Prostate gland (tissue), 2 donors: ENCODE measurements at places on chromosomes 7 and 10. TPM values are rescaled to one million over a fixed set of nuclear protein-coding genes. Genes with fewer than 3 reads are reported as not detected.
A peak's percentile ranks its signal among the peaks of the same experiment; 100 is the strongest.

The OPN4 gene
- total RNA-seq = not detected

The FAM25C gene
- not detected for total RNA-seq

The CCDC3 gene
- 41.8 TPM for total RNA-seq

The C7orf33 gene
- total RNA-seq = not detected

The NUDT13 gene
- total RNA-seq = 0.97 TPM

The SPDYE8 gene
- total RNA-seq = not detected

The CPA4 gene
- not detected for total RNA-seq

The ITGB8 gene
- total RNA-seq = 99.5 TPM

The PDE6C gene
- total RNA-seq = not detected

The POLR3A gene
- 18.7 TPM for total RNA-seq

The GIMAP4 gene
- 11.0 TPM for total RNA-seq

The AMZ1 gene
- not detected for total RNA-seq

GRCh38 chr7:134368851-134369544, 52.3 kb upstream of the SLC35B4 start:
- DNase-seq = peak; percentile 49
- no peak overlapping the region for H3K27ac ChIP-seq
- H3K36me3 ChIP-seq = no peaks in the 10 kb centered on the region
- no peaks in the 10 kb centered on the region for H3K27me3 ChIP-seq

GRCh38 chr7:111741811-111742240, 179.5 kb upstream of the IMMP2L start:
- H3K27me3 ChIP-seq = no peaks in the 10 kb centered on the region
- peaks cover 4% of the 10 kb centered on the region for H3K4me1 ChIP-seq
- DNase-seq = peak; percentile 65
- H3K27ac ChIP-seq = no peak overlapping the region
- no peaks in the 10 kb centered on the region for H3K36me3 ChIP-seq

GRCh38 chr7:12322284-12322902, 81.3 kb downstream of the VWDE start:
- no peaks in the 10 kb centered on the region for H3K27me3 ChIP-seq
- DNase-seq = no peak
- no peak overlapping the region for H3K4me3 ChIP-seq
- H3K27ac ChIP-seq = no peak overlapping the region

DNA sequence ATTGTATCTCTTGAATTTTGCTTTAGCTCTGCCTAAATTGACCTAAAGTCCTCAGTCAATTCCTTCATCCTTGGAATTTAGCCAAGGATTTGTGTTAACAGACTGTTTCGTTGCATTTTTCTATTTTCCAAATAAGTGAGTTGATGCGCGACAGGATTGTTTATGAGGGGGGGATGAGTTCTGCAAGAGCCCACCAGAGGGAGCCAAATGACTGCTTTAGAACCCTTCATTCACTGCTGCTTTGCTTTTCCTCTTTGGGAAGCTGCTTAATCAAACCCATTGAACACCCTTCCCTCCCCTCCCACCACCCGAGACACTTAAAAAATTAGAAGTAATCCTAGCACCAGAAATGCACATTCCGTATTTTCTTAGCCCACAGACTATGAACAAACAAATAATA, 33.7 kb upstream of the PTF1A start:
- no peak overlapping the region for H3K27ac ChIP-seq
- H3K4me1 ChIP-seq = no peaks in the 10 kb centered on the region
- no peaks in the 10 kb centered on the region for H3K27me3 ChIP-seq
- DNase-seq = peak; percentile 19

- H3K36me3 ChIP-seq = no peaks in the 10 kb centered on the region
- peak; percentile 70 for DNase-seq
- peak within 1 kb of the TSS; percentile 72 for H3K27ac ChIP-seq
- no peaks in the 10 kb centered on the region for H3K4me1 ChIP-seq
Observed at GRCh38 chr10:100009793-100010676, at the start of gene DNMBP. DNMBP (minus strand) TSS chr10:100009947; CDS start chr10:99972124, 37,823 bp downstream.

DNA sequence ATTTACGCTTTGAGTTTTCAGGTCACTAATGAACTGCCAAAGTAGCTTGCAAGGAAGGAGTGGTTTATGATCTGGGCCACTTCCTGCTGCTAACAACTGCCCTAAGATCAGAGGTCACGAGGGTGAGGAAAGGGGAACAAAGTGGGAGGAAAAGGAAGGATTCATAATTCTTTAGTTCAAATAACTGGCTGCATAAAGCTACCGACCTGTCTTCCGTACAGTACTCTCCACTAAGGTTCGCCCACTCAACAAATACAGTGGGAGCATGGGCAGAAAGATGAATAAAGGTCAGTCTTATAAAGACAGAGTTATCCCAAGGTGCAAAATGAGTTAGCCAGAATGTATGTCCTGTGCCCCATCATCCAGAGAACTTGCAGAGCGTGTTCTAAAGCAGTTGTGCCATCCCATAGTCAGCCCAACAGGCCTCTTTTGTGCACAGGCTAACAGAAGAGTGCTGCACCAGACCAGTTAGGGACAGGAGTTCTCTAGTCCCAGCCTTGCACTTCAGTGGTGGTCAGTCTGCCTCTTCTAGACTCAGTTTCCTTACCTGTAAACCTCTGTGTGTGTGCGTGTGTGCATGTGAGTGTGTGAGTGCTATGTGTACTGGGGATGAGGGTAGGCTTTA, 65.9 kb downstream of the CREB3L2 start:
- no peak overlapping the region for H3K27ac ChIP-seq
- no peaks in the 10 kb centered on the region for H3K27me3 ChIP-seq
- no peak overlapping the region for H3K4me3 ChIP-seq
- DNase-seq = no peak
- H3K36me3 ChIP-seq = no peaks in the 10 kb centered on the region
- peaks cover 6% of the 10 kb centered on the region for H3K4me1 ChIP-seq

DNA sequence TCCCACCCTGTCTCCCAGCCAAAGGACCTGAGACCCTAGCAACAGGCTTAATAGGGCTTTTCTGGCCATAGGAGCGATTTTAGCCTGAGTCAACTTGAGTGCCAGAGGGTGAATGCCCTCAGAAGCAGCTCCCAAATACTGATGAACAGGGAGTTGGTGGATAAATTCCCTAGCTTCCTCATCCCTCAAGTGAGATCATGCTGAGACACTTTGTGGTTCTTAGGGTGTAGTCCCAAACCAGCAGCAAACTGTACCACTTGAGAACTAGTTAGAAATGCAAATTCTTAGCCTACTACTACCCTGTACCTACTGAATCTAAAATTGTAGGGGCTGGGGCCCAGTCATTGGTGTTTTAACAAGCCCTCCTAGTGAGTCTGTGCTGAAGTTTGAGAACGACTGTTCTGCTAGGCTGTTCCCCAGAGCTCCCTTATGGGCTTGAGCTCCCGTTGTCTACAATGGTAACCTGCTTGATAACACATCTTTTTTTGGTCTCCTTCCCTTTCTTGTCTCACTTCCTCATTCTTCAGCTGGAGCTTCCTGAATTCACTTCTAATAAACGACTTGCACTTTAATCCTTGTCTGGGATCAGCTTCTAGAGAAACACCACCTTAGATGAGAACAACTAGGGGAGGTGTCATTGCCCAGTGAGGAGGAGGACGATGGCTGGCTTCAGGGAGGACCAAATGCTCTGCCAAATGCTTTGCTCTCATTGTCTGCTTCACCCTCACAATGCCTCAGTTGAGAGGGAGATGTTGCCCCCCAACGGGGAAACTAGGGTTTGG, 18.2 kb upstream of the CDH23 start:
- no peaks in the 10 kb centered on the region for H3K36me3 ChIP-seq
- H3K27me3 ChIP-seq = no peaks in the 10 kb centered on the region
- H3K4me3 ChIP-seq = no peak overlapping the region
- DNase-seq = no peak

GRCh38 chr7:88300401-88300945, 6.2 kb downstream of the STEAP4 start:
- no peaks in the 10 kb centered on the region for H3K27me3 ChIP-seq
- DNase-seq = no peak
- peak overlapping the region; percentile 41 for H3K27ac ChIP-seq
- no peaks in the 10 kb centered on the region for H3K36me3 ChIP-seq
- H3K4me1 ChIP-seq = no peaks in the 10 kb centered on the region

DNA sequence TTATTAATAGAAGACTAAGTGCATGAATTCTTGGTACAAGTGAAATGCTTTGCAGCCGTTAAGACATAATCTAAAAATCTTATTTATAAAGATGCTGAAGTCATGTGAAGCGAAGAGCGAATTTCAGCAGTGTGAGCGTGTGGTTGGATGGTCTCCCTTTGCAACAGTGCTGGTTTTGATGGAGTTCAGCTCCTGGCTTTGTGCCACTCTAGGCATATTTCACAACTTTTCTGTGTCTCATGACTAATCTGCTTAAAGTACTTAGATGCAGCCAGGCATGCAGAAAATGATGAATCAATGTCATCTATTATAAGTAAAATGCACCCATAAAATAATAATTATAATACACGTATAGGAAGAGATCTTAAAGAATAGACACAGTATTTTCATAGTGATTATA, 107.2 kb upstream of the TCERG1L start:
- no peaks in the 10 kb centered on the region for H3K4me1 ChIP-seq
- no peaks in the 10 kb centered on the region for H3K36me3 ChIP-seq
- H3K27ac ChIP-seq = no peak overlapping the region
- H3K4me3 ChIP-seq = no peak overlapping the region
- no peaks in the 10 kb centered on the region for H3K27me3 ChIP-seq

- no peak overlapping the region for H3K4me3 ChIP-seq
- H3K27ac ChIP-seq = no peak overlapping the region
- no peak for DNase-seq
- no peaks in the 10 kb centered on the region for H3K36me3 ChIP-seq
- H3K27me3 ChIP-seq = no peaks in the 10 kb centered on the region
Observed at GRCh38 chr10:43980313-43980712, 331.6 kb upstream of the ZNF32 start.

- DNase-seq = no peak
- H3K27ac ChIP-seq = no peak overlapping the region
- H3K4me3 ChIP-seq = no peak overlapping the region
- H3K4me1 ChIP-seq = no peaks in the 10 kb centered on the region
- H3K36me3 ChIP-seq = no peaks in the 10 kb centered on the region
- H3K27me3 ChIP-seq = no peaks in the 10 kb centered on the region
Observed at GRCh38 chr10:132137111-132138072, 49.4 kb upstream of the DPYSL4 start.

DNA sequence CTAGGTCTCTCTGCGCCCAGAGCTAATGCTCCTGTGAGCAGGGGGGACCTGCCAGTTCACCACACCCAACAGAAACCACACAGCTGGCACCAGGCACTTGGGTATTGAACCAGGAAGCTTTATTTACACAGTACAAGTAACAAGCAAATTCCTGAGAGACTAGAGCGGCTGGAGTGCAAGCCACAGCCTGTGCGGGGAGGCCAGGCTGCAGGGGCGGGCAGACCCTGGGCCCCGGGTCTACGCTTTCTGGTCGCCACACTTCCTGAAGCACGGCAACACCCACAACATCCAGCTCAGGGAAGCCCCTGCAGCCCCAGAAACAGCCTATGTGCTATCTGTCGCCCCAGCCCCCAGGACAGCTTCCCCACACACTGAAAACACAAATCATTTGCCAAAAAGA, 125.0 kb downstream of the FAM53B start:
- H3K4me1 ChIP-seq = peaks cover 5% of the 10 kb centered on the region
- H3K27me3 ChIP-seq = no peaks in the 10 kb centered on the region
- peak; percentile 80 for DNase-seq
- H3K27ac ChIP-seq = no peak overlapping the region
- H3K4me3 ChIP-seq = no peak overlapping the region

DNA sequence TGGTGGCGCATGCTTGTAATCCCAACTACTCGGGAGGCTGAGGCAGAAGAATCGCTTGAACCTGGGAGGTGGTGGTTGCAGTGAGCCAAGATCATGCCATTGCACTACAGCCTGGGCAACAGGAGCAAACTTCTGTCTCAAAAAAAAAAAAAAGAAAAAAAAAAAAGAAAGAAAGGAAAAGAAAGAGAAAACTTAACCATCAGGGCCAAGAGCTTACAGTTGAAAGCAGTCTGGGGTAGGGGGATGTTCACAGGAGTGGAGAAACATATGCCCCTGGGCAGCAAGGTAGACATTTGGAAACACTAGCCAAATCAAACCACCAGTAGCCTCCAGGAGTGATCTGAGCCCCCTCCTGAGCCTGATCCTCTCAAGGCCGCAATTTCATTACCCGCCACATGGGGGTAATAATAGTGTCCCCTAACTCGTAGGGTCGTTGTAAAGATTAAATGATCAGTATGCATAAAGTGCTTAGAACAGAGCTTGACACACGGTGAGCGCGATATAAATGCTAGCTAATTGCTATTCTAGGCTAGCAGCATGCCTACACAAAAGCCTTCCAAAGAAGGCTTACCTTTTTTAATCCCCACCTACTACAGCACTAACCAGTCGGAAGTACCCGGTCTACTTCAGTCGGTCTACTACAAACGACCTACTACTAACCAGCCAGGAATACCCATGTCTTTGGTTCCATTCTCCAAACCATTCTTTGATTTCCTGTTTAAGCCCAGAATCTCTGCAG, 274.3 kb upstream of the NEBL start:
- H3K27ac ChIP-seq = no peak overlapping the region
- no peaks in the 10 kb centered on the region for H3K4me1 ChIP-seq
- H3K36me3 ChIP-seq = no peaks in the 10 kb centered on the region
- no peaks in the 10 kb centered on the region for H3K27me3 ChIP-seq

DNA sequence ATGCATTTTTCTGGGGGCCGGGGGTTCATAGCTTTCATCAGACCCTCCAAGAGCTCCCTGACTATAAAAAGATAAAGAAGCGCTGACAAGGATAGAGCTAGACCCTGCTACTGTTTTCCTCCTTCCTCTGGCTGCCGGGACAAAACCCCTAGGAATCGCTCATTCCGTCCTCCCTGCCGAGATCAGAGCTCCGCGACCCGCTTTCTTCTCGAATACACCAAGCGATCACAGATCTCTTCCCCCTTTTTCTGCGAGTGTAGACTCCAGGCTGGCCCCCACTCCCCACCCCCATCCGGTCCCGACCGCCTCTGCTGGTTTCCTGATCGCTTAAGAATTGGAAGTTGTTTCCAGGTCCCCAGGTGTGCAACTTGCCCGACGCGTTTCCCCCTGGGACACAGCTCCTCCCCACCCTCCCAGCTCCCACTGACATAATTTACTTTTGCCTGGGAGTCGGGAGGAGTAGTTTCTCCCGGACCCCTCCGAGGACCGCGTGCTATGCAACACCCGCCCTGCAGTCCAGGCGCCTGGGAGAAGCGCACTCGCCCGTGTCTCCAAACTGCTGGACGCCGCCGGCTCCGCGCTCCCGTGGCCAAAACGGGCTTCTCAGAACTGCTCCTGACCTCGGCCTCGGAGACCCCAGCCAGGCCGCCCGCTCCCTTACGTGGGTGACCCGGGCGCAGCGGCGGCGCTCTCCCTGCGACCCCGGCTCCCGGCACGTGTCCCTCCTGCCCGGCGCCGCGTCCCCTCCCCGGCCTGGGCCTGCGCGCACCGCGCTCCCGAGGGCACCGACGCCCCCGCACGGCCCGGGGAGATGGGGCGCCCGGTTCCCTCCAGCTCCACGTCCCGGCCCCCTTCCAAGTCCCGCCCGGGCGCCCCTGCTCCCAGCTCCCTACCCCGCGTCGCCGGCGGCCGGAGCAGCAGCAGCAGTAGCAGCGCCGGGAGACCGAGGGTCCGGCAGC, 552 bp downstream of the IL15RA start:
- DNase-seq = peak; percentile 24
- peak overlapping the region; percentile 88 for H3K4me3 ChIP-seq
- H3K27ac ChIP-seq = peak overlapping the region; percentile 96
- no peaks in the 10 kb centered on the region for H3K4me1 ChIP-seq

GRCh38 chr10:124611738-124612137, 132.4 kb downstream of the FAM53B start:
- no peak for DNase-seq
- no peak overlapping the region for H3K27ac ChIP-seq
- no peak overlapping the region for H3K4me3 ChIP-seq
